ENCODE measurements at places on chromosomes 4 and X.

DNA sequence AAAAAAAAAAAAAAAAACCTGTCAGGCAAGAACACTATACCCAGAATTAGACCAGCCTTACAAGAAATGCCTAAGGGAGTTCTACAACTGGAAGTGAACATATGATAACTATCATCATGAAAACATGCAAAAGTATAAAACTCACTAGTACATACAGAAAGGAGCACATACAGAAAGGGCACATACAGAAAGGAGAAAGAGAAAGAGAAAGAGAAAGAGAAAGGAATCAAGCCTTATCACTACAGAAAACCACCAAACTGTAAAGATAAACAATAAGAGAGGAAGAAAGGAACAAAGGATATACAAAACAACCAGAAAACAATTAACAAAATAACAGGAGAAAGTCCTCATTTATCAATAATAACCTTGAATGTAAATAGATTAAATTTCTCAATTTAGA, 50.4 kb downstream of the PHKA1 start:
- DNase-seq = no peak

GRCh38 chrX:112688242-112688641, 8.5 kb upstream of the LHFPL1 start:
- no peak for DNase-seq

- DNase-seq = no peak
Measured at GRCh38 chr4:145308598-145308997, 128.2 kb upstream of the OTUD4 start.

DNA sequence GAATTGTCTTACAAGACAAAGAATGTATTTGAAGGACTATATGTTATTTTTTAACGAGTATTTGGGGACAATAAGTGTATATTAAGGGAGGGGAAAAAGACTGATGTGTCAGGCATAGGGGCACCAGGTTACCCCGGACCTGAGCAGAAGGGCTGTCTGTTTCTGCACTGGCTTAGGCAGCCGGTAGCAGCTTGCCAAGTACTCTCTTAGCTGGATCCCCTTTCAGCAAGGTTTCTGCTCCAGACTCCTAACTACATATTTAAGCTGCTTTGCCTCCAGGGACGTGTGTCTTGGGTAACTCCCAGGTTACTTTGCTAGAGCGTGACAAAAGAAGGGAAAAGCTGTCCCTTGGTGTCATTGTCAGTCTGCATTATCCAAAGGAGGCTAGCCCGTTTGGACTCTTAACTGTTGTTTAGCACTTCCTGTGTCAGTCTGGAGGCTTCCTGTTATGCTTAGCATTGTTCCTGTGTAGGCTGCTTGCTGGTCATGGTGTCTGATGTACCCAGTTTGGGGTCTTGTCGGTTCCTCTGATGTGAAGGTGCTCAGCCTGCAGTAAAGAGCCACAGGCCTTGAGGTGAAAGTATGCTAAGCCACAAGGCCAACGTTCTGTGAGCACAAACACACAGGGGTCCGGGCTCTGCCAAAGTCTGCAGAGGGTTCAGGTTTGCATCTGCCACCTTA, 11.6 kb downstream of the CXCR3 start:
- DNase-seq = no peak

GRCh38 chrX:110245011-110245410, 72.9 kb downstream of the AMMECR1 start:
- DNase-seq = no peak

Measured in NCI-H2171 (cell line).